ENCODE measurements at places on chromosomes 12 and 14.

- DNase-seq = peak; percentile 31
Measured at GRCh38 chr12:48816143-48816854, 2.0 kb upstream of the CACNB3 start.

- DNase-seq = no peak
Measured at GRCh38 chr12:51449580-51450246, 25.1 kb downstream of the SLC4A8 start.

- DNase-seq = no peak
Measured at GRCh38 chr14:22549981-22550673, 38.9 kb downstream of the DAD1 start.

DNA sequence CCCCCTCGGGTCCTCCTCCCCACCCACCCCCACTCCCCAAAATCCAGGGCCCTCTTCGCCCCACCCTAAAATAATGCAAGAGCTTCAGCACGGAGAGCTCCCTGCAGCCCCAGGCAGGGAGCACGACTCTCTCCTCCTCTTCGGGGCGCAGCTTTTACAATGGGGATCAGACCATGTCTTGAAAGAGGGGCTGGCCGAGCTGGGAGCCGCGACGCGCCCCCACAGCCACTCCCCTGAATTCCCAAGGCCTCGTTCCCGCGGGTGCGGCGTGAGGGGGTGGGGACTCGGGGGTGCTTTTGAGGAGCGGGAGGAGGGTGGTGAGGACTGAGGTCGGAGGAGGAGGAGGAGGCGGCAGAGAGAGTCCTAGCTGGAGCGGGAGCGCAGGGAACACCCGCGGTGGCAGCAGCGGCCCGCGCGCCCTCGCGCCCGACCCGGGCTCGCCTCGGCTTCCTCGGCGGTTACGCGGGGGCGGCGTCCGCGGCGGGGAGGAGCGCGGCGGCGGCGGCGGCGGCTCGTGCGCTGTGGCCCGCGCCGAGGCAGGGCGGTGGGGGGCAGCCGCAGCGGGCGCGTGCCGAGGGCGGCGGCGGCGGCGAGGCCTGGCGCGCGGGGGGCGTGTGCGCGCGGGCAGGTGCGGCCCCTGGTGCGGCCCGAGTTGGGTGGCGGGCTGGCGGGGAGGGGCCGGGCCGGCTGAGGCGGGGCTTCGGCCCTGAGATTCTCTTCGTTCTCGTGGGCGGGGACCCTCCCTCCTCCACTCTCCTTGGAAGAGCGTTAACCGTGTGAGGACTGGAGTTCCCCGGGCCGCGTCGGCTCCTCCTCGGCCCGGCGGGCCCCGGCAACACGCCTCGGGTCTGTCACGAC lies at the start of gene ANKS1B:
Gene ANKS1B, minus strand, starts transcription at position 666 of the 858 bp plus-strand sequence. CDS start 699 bp downstream, outside the sequence.
- peak; percentile 84 for DNase-seq

GRCh38 chr14:75711796-75712211 lies 50.8 kb downstream of the TTLL5 start:
- DNase-seq = peak; percentile 15

DNA sequence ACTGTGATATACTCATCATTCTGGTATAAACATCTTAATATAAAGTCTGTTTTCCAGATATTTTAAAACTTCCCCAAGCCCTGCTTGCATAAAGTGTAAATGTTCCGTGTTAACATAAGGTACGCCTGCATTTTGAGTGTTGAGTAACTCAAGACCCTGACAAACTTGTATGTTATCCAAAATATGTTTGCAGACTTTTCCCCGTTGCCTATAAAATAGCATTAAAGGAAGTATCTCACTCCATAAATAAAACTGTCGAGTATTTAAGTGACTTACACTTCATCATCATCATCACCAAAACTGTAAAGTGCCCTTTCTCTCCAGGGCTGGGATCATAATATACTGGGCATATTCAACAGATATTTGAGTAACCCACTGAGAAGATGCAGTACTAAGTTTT lies 64.6 kb upstream of the TSPAN8 start:
- DNase-seq = no peak

GRCh38 chr12:104846056-104846767 lies 111.9 kb downstream of the SLC41A2 start:
- DNase-seq = no peak

- DNase-seq = no peak
Measured at GRCh38 chr12:42237853-42238239, 202 bp downstream of the YAF2 start.

DNA sequence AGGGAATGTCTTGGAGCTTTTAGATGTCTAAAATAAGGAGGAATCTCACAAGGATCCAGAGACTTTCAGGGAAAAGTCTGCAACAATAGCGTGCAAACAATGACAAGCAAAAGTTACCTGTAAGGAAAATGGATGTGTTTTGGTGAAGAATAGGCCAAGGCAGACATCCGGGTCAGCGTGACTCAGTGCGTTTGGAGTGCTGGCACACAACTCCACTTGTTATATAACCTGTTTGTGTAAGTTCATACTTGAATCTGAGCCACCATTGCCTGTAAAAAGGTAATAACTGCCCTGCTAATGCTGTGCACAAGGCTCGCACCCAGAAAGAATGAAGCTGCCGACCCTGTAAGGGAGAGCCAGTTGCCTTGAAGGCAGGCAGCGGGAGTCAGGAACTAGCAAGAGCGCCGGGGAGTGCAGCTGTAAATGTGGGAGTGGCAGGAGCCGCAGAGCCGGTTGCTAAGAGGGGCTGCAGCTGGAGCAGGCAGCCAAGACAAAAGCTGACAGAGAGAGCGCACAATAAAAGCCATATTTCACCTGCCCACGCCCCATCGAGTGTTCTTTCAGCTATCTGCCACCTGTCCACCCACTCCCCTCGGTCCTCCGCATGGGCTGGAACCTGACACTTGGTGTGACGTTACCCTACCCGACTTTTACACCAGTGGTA lies 638.5 kb upstream of the MIS18BP1 start:
- peak; percentile 78 for DNase-seq

DNA sequence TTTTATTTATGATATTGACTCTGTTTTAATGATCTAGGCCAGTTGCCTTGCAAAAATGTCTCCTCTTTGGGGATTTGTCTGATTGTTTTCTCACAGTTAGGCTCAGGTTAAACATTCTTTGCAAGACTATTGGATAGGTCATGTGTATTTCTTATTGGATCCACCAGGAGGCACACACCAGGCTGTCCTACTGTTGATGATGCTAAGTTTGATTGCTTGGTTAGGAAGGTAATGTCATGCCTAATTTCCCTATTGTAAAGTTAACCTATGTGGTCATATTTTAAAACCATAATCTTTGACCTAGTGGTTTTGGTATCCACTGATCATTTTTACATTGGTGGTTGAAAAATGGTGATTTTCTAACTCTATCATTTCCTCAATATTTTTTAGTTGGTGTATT lies 137.1 kb downstream of the BRMS1L start:
- no peak for DNase-seq

- DNase-seq = no peak
Measured at GRCh38 chr14:73739899-73740617, 25.9 kb upstream of the PNMA1 start.

GRCh38 chr12:80877721-80878265 lies 59.9 kb downstream of the LIN7A start:
- no peak for DNase-seq

DNA sequence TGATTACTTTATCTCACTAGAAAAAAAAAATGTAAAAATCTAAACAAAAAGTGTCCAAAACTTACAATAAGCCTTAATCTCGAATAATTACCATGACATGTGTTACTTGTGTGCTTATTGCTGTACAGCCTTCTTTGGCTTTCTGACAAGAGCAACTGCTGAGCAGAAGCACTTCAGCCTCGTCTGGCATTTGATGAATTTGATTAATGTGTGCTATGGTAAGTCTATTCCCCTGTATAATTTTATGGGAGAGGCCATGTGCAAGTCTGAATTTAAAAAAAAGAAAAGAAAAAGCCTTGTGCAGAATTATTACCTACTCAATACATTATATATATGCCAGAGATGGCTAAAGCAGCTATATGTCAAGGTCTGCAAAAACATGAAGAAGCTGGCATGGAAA lies 113.9 kb downstream of the AEBP2 start:
- DNase-seq = no peak

DNA sequence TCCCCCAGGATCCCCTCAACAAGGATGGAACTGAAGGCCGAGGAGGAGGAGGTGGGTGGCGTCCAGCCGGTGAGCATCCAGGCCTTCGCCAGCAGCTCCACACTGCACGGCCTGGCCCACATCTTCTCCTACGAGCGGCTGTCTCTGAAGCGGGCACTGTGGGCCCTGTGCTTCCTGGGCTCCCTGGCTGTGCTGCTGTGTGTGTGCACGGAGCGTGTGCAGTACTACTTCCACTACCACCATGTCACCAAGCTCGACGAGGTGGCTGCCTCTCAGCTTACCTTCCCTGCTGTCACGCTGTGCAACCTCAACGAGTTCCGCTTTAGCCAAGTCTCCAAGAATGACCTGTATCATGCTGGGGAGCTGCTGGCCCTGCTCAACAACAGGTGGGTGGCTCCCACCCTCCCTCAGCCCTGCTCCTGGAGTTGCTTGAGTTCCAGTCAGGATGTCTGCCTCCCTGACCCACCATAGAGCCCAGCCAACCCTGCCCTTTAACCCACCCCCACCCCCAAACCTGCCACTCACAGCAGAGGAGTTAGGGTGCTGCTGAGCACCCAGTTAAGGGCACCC lies 1.4 kb downstream of the ASIC1 start:
- peak; percentile 12 for DNase-seq

- no peak for DNase-seq
Measured at GRCh38 chr12:123512838-123513665, 20.5 kb downstream of the RILPL1 start.

DNA sequence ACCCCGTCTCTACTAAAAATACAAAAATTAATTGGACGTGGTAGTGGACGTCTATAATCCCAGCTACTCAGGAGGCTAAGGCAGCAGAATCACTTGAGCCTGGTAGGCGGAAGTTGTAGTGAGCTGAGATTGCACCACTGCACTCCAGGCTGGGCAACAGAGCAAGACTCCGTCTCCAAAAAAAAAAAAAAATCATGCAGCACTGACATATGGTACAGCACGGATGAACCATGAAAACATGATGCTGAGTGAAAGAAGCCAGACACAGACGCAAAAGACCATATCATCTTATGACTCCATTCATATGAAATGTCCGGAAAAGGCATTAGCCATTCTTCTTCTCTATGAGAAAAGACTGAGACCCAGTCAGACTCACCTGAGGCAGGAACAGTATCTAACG lies 50.4 kb downstream of the PITPNM2 start:
- no peak for DNase-seq

- no peak for DNase-seq
Measured at GRCh38 chr14:87443787-87444186, 549.2 kb downstream of the GALC start.

DNA sequence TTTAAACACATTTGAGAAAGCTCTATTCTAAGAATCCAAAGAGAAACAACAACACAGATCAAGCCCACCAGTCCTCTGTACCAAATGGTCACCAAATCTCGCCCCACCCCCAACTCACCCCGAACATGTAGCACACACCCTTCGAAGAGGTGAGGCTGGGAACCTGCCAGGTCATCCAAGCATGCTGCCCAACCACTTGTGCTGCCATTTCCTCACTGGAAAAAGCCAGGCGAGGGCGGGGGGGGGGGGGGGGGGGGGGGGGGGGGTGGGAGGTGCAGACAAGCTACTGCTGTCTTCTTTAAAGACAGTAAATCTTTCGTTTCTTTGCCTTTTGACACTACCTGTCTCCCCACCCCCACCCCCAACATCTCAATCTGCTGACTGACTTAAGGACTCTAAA lies 59.9 kb downstream of the SETD3 start:
- DNase-seq = peak; percentile 41

GRCh38 chr12:104059963-104060362 lies 4.4 kb upstream of the HCFC2 start:
- DNase-seq = no peak

DNA sequence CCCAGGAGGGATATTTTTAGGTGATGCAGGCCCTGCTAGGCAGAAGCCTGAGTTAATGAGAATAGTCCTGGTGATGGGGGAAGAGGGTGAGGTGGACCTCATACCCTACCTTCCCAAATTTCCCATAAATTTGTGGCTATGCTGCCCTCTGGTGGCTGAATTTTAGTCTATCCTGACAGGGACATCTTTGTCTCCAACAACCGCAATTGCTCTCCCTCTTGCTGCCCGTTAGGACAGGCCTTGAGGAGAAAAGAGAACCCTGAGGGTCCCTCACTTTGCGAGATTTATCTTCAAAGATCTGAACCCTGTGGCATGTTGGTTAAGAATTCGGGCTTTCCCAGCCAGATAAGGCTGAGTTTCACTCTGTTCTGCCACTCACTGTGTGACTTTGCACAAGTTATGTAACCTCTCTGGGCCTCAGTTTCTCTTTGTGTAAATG lies 9.8 kb upstream of the ZNF385A start:
- DNase-seq = peak; percentile 75

- DNase-seq = no peak
Measured at GRCh38 chr12:102093319-102093718, 26.6 kb downstream of the NUP37 start.

DNA sequence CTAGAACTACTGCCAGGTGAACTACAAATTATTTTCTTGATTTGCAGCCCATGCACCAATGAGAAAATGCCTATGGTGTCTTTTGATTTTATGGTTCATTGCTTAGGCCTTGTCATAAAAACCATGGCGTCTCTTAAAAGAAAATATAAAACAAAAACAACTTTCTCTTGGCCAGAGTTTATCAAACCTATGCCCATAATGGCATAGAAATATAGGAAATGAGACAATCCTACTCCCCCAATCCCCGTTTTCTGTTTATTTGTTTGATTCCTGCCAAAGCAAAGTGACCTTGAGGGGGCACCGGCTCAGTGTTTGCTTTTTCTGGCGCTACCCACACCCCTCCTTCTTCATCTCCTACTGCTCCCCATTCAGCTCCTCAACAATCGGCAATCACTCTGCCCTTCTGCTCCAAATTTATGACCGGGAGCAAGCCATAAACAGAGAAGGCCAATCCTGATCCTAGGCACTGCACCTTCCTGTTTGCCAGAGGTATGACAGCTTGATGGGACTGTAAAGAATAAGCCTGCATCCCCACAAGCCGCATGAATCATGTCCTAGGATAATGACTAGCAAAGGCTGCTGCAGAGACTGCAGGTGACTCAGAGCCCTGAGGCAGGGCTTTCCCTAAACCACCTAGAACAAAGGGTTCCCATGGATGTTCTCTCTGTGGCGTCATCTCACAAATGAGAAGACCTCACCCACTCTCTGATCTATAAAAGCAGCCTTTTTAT lies 874.9 kb downstream of the NRXN3 start:
- no peak for DNase-seq

DNA sequence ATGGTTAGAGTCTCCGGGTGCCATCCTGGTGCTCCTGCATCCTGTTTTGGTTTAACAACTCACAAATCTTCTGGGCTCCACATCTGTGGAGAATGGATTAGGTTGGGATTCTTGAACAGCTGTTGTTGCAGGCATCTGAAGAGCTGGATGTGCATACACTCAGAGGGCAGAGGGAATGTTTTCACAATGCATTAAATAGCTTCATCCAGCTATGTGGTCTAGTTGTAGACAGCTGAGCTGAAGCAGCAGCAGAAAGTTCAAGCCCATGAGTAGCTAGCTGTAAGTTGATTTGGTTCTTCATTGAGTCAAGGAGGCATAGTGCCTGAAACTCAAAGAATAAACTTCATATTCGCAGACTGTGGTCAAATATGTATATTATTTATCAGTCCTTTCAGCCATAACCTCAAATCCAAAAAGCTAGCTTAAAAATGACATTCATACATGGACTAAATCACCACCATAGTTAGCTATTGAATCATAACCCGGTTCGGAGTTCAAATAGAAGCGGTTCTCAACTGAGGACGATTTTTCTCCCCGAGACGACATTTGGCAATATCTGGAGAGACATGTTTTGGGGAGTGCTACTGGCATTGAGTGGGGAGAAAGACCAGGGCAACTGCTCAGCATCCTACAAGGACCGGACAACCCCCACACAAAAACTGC lies 858 bp upstream of the ANKRD13A start:
- DNase-seq = no peak
